ENCODE measurements at places on chromosomes 7 and 10.
A peak's percentile ranks its signal among the peaks of the same experiment; 100 is the strongest.

GRCh38 chr10:3886191-3886590 is 101.2 kb upstream of the KLF6 start:
- peak; percentile 31 for DNase-seq

DNA sequence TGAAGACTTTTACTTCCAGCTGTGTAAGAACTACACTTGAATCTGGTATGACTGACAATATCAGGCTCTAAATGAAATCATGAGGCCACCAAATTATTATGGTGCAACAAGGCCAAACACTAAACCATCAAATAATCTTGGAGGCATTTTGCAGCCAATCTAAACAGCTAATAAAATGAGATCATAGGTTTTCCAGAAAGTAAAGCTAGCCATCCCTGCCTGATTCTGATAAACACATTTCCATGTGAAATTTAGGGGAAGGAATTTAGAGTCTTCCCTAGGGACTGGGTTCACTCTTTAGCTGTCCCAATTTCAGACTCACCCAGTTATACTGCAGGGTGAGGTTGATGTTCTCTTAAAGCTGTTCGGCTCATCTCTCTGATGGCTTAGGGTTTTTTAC is 190.3 kb upstream of the TMEM196 start:
- DNase-seq = no peak

- DNase-seq = no peak
These were observed 4.4 kb downstream of the RGS10 start for GRCh38 chr10:119537953-119538630.

GRCh38 chr7:157708919-157709295 is 372.1 kb downstream of the DNAJB6 start:
- no peak for DNase-seq

- DNase-seq = no peak
These were observed 94.5 kb downstream of the PPP1R3A start for GRCh38 chr7:113824117-113824823.

GRCh38 chr7:21371360-21371759 is 56.5 kb upstream of the SP4 start:
- no peak for DNase-seq

GRCh38 chr10:31074722-31075086 is 43.0 kb upstream of the ZNF438 start:
- no peak for DNase-seq

DNA sequence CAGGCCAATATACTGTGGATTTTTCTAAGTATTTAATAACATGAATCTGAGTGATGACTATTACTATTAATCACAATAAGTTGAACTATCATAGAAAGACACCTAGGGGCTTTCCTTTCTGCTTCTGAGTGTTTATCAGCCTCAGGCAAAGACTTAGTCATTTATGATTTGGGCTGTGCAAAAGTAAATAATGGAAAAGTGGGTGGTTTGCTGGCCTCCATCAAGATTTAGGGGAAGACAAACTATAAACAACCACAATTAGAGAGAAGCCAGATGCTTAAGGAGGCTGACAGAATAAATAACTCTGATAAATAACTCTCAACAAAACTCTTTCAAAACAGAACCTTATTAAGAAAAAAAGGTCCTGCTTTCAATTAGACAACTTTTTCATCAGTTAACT is 64.7 kb downstream of the MACC1 start:
- no peak for DNase-seq

DNA sequence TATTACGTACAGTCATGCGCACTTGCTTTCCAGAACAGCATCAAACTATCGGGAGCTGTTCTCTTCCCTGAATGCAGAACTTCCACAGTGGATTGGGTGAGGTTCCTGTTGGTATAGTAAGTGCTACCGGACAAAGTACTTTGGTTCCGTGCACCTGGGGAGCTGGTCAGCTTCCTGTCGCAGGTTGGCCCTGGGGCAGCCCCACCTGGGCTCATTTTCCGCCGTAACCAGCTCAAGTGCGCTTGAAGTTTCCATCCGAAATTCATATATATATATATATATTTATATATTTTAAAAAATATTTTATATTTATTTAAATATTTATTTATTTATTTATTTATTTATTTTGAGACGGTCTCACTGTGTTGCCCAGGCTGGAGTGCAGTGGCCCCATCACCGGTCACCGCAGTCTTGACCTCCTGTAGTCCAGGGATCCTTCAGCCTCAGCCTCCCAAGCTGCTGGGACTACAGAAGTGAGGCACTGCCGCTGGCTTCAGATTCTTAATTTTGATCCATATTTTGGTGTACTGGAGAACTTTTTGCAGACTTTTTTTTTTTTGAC is 6.5 kb downstream of the SCART1 start:
- DNase-seq = no peak

GRCh38 chr7:47785923-47786556 is 162.2 kb downstream of the PKD1L1 start:
- DNase-seq = no peak

GRCh38 chr7:45983720-45984255 is 62.7 kb upstream of the IGFBP3 start:
- no peak for DNase-seq

- no peak for DNase-seq
These were observed 7.6 kb downstream of the ARL5B start for GRCh38 chr10:18666810-18667209.

- DNase-seq = no peak
These were observed 236.1 kb downstream of the PTPRN2 start for GRCh38 chr7:158351481-158351880.
